ENCODE measurements at places on chromosomes 12 and 14.

DNA sequence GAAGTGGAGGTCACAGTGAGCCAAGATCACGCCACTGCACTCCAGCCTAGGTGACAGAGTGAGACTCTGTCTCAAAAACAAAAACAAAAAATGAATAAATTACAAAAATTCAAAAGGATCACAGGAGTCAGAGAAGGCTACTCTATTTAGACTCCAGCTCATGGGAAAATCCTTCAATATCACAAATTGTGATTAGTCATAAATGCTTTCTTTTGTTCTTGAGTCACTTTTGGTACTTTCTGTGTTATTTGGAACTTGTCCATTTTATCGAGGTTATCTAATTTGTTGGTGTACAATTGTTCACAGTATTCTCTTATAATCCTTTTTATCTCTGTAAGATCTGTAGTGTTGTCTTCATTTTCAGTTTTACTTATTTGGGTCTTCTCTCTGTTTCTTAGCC lies 18.9 kb downstream of the ALDH2 start:
- DNase-seq = no peak

DNA sequence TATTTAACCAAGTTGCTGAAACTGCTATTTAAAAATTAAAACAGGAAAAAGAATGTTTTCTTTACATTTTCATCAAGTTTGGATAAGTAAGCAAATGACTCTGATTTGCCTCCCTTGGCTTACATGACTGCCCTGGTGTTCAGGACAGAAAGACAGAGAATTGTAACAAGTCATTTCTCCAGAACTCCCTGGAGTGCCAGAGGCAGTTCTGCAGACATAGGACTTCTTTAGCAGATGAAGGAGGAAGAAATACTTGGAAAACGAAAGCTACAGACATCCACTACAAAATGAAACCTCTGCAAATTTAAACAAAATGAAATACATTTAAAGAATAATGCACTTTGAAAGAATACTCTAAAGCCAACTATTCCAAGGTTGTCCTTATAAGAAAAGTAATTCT lies 253.9 kb downstream of the LRFN5 start:
- DNase-seq = no peak

GRCh38 chr12:84756961-84757360 lies 155.6 kb downstream of the SLC6A15 start:
- no peak for DNase-seq

- DNase-seq = no peak
These were observed 4.4 kb downstream of the VDR start for GRCh38 chr12:47900131-47901062.

- no peak for DNase-seq
These were observed 191.5 kb upstream of the NOS1 start for GRCh38 chr12:117552971-117553370.

Measured in hippocampal formation (tissue), 2 donors.